Activated T-cell treated with anti-CD3 and anti-CD28 coated beads for 1 hour (primary cell): ENCODE measurements at places on chromosomes 16 and 17.

DNA sequence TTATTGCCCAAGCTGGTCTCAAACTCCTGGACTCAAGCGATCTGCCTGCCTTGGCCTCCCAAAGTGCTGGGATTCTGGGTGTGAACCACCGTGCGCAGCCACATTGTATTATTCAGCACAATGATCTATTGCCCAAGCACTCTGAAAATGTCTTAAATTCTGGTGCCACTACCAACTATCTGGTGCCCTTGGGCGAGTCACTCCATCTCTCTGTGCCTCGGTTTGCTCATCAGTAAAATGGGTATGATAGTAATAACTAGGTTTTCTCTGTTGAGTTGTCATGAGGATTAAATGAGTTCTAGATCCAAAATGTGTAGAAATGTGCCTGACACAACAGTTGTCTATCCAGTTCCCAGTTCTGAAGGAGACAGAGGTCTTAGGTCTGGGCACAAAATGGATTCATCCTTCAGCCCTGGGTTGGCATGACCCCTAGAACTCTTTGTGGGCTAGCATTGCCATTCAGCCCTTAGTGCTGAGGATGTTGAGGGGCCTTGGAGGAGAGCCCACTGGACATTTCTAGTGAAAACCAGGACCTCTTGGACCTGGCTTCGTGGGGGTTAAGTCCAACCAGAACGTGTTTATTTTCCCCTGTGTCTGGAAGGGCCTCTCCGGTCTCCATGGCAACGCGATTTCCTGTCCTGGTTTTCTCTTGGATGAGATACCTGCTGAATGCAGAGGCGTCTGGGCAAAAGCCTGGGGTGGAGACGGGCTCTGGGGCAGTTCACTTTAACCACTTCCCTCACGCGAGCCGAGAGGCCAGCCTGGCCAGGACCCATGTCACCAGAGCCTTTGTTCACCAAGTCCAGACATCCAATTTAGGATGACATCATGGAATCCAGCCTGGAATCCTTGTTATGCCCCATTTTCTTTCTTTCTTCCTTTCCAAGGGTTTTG is 43.7 kb upstream of the TNRC6A start:
- no peak for DNase-seq

- no peak for DNase-seq
Observed at GRCh38 chr16:85731179-85731578, 19.7 kb downstream of the C16orf74 start.

DNA sequence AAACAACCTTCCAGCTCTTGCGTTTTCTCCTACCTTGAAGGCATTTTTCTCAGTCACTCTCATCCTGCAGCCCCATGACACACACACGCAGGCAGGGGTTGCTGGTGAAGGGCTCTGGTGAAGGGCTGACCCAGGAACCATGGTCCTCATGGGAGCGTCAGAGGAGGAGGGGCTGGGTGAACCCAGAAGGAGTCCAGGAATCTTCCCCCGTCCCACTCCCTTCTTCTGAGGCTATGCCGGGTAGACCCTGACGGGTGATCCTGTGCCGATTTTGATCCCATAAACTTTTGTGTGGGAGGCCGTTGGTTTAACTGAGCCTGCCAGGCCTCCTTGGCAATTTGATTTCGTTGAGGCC is 278.4 kb upstream of the FOXF1 start:
- no peak for DNase-seq

GRCh38 chr16:50478075-50478772 is 70.0 kb upstream of the NKD1 start:
- no peak for DNase-seq
